Activated naive CD4-positive, alpha-beta T cell treated with anti-CD3 and anti-CD28 coated beads for 36 hours (primary cell): ENCODE measurements at places on chromosomes 2 and 18.
A peak's percentile ranks its signal among the peaks of the same experiment; 100 is the strongest.

DNA sequence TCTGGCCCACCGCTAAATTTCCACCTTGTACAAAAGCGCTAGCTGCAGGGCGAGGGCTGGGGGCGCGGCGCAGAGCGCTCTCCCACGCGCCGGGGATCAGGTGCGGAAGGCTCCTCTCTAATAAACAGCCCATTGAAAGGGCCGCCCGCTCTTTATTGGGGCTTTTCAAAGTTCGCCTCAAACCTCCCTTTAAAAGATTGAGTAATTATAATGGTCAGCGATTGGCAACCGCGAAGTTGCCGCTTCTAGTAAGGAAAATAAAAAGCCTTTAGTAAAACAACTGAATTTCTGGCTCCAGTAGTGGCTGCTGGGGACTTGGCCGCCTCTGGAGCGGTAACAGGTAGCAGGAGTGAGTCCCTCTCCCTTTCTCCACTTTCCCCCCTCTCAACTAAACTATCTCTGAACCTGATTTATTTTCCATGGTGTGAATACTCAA, 755 bp downstream of the NEUROD1 start:
- DNase-seq: no peak

DNA sequence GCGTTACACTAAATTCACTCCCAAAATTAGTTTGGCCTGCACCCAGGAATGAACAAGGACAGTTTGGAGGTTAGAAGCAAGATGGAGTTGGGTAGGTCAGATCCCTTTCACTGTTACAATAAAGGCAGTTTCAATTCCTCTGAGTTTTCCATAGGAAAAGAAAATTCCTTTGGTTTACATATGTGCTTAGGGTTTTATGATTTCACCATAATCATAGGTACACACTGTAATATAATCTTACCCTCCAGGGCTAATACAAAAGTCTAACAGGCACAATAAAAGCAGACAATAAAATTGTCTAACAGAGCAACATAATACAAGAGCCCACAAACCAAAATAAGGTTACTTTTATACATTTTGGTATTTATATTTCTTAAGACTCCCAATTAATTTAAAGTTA, 391.5 kb upstream of the KCNJ3 start:
- no peak for DNase-seq

DNA sequence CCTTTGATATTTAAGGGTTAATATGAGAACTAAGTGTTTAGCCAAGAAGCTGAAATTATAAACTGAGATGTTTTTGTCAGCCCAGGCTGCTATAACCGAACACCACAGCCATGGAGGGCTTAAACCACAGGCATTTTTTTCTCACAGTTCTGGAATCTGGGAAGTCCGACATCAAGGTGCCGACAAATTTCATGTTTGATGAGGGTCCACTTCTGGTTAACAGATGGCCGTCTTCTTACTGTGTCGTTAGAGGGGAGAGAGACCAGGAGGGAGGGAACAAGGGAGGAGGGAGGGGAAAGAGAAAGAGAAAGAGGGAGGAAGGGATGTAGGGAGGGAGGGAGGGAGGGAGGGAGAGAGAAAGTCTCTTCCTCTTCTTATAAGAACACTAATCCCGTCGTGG, 6.5 kb upstream of the CNDP2 start:
- DNase-seq: no peak

GRCh38 chr18:45664824-45665763, 49.8 kb downstream of the SLC14A2 start:
- DNase-seq: peak; percentile 82

DNA sequence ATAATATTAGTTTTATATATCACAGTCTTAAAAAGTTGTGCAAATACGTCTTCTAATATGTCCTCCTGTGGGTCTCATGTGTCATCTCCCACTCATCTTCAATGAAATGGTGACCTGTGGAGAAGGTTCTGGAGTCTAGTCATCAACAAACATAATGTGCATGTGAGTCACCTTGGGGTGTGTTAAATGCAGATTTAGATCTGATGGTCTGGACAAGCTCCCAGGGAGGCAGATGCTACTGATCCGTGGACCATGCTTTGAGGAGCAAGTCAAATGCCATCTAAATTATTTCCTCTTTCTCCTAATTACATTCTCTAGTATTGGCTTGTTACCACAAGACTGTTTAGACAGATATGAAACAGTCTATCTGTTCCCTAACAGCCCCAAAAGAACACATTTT, 210.9 kb downstream of the CD226 start:
- DNase-seq: no peak

DNA sequence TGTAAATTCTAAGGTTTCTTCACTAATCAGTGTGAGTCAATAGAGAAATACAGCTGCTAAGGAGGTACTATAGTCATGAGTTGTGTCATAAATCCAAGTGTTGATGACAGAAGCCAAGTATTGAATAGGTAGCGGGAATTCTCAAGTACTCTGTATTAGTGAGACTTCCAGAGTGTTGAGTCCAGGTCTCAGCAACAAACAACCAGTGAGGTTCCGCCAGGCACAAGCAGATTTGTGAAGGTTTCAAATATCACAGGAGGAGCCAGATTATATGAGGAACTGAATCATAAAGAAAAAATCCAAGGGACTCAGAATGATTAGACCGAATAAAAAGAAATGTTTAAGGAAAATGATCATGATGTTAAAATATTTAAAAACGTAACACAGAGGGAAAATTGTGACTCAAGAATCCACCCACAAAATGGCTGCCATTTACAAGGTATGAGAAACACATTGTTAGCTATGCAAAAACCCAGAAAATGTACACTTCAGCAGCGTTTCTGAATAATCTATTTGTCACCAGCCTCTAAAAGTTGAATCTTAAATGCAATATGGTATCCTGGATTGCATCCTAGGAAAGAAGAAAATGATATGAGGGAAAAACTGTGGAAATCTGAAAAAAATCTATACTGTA, 27.3 kb upstream of the EVA1A start:
- DNase-seq: no peak

DNA sequence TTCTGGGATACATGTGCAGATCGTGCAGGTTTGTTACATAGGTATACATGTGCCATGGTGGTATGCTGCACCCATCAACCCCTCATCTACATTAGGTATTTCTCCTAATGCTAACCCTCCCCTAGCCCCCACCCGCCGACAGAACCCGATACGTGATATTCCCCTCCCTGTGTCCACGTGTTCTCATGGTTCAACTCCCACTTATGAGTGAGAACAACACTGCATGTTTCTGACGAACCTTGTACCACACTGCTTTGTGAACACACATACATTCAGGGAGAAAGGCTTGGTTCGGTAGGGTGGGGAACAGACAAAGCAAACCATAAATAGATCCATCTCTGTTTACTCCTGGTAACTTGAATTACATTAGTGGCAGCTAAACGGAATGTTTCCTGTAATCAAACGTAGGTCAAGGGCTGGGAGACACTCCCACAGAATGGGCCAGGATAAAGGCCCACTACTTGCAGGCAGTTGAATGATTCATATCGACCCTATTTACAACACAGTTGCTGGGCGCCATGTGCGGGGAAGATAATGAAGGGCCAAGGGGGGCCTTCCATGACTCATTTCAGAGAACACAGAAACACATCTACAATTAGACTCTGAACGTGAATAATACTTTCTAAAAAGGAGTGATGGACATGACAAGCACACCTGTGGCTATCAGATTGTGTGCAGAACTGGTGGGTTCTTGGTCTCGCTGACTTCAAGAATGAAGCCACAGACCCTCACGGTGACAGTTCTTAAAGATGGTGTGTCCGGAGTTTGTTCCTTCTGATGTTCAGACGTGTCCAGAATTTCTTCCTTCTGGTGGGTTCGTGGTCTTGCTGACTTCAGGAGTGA, 56.8 kb upstream of the KIDINS220 start:
- no peak for DNase-seq

- no peak for DNase-seq
Observed at GRCh38 chr18:76464281-76465259, 30.5 kb downstream of the ZNF516 start.

- DNase-seq: no peak
Observed at GRCh38 chr18:22451796-22452195, 34.1 kb upstream of the CTAGE1 start.

DNA sequence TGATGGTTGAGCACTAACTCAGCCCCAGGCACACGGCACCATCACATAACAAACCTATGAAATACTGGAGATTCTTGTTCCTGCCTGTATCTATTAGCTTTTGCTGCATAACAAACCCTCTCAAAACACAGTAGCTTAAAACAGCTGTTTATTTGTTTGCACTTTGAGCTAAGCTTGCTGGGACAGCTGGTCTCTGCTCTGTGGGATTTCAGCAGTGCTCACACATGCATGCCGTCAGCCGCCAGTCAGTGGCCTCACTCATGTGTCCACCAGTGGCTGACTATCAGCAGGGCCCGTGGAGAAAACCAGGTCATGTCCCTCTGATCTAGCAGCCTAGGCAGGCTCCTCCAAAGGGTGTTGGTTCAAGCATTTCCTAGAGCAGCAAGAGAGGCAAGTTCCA, 52.8 kb upstream of the RAB12 start:
- no peak for DNase-seq

GRCh38 chr2:36318547-36318946, 37.0 kb upstream of the CRIM1 start:
- no peak for DNase-seq

DNA sequence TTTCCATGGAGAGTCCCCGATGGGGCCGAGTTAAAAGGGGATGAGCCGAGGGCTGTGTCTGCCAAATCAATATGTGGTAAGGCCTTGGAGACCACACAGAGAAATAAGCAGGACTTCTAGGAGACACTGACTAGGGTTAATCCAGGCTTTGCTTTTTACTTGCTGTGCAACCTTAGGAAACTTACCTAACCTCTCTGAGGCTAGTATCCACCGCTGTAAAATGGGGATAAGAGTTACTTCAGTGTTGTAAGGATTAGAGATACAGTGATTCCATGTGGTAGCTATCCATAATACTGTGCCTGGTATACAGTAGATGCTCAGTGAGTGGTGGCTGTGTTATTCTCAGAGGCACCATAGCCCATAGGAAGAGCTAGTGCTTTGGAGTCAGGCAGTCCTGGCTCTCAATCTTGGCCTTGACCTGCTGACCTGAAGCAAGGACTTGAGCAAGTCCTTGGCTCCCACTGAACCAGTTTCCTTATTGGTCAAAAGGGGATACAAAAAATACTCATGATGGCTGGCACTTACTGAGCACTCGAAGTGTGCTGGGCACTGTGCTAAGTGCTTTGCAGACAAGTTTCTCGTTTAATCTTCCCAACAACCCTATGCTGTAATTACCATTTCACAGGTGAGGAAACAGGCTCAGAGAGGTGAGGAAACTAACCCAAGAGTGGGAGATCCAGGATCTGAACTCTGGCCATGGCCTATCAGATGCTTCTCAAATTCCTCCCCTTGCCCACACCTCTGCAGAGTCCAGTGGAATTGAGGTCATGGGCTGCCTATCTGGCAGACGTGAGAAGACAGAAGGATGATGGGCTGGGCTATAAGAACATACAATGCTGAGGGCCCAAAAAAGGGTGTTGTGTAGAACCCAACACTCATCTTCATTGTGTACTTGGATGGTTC, 12.0 kb upstream of the DES start:
- no peak for DNase-seq

DNA sequence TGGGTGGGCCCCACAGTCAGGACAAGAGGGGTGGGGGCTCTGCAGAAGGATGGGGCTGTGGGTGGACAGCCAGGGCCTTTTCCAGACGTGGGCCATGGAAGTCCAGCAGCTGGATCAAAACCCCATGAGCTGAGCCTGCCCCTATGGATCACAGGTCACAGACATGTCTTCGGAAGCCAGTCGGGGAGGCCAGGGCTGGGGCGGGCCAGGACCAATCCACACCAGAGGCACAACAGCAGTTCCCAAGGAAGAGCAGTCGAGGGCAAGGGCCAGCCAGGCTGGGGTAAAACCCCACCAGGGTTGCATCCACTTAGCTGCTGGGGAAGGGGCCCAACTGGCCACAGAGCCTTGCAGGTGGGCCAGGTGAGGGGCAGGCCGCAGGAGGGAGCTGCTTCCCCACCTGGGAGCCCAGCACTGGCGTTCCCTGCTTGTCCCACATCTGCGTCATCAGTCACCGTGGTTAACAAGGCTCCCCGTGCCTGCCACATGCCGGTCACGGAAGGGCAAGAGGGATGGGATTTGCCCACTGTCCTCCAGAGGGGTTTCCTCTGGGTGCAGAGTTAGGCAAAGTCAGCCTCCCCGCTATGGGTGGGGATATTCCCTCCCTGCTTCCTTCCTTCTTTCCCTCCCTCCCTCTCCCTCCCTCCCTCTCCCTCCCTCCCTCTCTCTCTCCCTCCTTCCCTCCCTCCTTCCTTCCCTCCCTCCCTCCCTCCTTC, 46.4 kb upstream of the ODC1 start:
- DNase-seq: no peak

DNA sequence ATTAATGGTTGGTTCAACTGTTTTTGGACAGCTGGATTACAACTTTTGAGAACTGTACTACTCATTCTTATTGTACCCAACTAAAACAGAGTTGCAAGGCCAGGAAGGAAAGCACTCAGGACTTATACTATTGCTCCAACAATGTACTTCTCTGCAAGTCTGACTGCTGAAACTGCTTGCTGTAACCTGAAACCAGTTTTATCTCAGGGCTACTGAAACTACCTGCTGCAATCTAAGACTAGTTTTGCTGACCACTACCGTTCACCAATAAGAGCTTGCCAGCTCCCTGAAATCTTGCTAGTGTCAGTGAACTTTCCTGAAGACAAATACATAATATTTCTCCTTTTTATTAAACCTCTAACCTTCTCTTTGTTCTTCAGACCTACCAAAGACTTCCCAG, 157.3 kb downstream of the CDCA7 start:
- no peak for DNase-seq

- DNase-seq: no peak
Observed at GRCh38 chr2:169573974-169574299, 272 bp upstream of the FASTKD1 start.

DNA sequence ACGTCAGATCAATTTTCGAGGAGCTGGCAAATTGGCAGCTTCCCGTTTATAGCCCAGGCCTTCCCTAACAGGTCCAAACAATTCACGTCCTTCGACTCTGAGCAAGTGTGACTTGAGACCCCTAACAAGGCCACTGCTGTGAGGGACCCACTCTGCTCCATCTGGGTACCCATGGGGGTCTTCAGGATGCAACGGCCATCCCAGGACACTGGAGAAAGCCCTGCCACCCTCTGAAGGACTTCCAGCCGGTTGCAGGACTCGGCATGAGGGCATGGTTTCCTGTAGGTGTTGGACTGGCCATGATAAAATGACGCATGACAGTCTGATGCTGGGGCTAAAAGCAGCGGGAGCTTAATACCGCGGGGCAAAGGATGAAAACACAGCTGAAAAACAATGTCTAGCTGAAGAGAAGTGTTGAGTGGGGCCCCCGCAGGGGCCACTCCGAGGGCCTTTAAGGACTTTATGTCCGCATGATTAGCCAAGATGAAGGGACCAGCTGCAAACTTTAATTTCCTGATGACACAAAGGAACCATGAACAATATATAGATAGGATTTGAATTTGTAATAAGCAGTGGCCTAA, 113.3 kb upstream of the ZNF521 start:
- no peak for DNase-seq

GRCh38 chr18:31497836-31498573, at the start of gene DSG2:
DSG2 (plus strand) TSS chr18:31498177; CDS start chr18:31498252, 75 bp downstream.
- DNase-seq: peak; percentile 39

GRCh38 chr2:190327867-190328572, 8.4 kb upstream of the HIBCH start:
- no peak for DNase-seq
